Occipital lobe (tissue), 3 donors: ENCODE measurements at places on chromosomes 7 and 10. TPM values are rescaled to one million over a fixed set of nuclear protein-coding genes. Genes with fewer than 3 reads are reported as not detected.
A peak's percentile ranks its signal among the peaks of the same experiment; 100 is the strongest.

GRCh38 chr7:127632276-127632910, 14.5 kb upstream of the PAX4 start:
- no peak for DNase-seq

ELAPOR2 gene
- total RNA-seq = 41.8 TPM

DNA sequence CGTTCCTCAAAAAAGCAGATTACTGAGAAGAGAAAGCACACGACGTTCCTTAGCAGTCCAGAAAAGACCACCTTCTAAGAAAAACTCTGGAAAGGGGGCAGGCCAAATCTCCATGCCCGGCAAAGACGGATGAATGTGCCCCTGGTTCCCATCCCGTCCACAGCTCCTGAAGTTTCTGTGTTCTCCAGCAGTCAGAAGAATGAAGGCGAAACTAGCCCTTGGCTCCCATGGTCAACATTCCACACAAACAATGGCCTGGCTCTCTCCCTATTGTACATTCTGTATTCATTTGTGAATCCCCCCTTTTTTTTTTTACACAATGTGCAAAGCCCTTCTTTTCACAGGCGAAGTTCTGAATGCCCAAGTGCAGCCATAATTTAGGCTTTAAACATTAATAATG, 5.3 kb downstream of the CTBP2 start:
- DNase-seq = no peak

LIPN gene
- total RNA-seq = not detected

DNA sequence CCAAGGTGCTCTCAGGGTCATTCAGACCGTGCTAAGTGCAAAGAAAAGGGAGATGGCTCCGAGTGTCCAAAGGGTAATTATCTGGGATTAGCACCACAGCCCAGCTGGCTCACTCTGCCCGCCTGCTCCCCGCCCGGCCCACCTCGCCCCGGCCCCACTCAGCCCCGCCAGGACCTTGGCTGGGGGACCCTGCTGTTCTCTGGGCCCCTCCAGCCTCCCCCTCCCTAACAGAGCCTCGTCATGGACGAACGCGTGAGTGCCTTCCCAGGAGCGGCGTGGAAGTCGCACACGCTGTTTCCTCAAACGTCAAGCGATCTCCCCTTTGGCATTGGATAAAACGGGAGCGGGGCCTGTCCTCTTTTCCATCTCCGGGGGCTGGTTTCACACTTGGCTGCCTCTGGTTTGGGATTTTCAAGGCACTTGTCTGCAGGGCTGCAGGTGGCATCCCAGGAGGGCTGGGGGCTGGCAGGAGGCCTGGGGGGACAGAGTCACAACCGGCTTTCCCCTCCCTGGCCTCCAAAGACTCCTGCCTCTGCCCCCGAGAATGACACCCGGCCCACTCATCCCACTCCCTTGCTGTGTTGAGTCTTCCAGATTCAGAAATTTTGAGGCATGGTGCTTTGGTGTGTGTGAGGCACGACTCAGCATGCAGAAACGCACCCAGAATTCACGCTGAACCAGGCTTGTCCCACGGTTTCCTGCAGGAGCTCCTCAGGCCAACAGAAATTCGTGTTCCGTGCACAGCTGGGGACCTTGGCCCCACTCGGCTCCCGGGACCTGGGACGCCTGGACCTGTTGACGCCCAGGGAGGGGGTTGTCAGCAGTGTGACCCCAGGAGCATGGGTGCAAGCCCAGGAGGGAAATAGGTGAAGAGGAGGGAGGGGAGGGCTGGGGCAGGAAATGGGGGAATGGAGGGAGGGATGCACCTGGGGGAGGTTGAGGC, 110.0 kb downstream of the PDGFA start:
- no peak for DNase-seq

DNA sequence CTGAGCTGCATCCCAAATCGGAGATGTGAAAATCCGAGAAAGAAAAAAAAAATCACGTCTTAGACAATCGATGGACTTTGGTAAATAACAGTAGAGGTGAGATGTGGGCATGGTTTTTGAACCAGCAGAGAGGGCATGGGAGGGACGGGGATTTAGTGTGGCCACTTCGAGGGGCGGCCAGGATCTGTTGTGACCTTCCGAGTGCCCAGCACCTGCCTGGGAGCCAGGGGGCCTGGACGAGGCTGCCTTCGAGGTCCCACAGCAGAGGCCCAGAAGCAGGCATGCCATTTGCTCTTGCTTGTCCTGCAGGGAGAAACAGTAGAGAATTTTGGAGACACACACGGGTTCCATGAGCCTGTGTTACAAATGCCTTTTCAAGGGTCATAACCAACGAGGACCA, 469.7 kb upstream of the FOXK1 start:
- DNase-seq = no peak

DNA sequence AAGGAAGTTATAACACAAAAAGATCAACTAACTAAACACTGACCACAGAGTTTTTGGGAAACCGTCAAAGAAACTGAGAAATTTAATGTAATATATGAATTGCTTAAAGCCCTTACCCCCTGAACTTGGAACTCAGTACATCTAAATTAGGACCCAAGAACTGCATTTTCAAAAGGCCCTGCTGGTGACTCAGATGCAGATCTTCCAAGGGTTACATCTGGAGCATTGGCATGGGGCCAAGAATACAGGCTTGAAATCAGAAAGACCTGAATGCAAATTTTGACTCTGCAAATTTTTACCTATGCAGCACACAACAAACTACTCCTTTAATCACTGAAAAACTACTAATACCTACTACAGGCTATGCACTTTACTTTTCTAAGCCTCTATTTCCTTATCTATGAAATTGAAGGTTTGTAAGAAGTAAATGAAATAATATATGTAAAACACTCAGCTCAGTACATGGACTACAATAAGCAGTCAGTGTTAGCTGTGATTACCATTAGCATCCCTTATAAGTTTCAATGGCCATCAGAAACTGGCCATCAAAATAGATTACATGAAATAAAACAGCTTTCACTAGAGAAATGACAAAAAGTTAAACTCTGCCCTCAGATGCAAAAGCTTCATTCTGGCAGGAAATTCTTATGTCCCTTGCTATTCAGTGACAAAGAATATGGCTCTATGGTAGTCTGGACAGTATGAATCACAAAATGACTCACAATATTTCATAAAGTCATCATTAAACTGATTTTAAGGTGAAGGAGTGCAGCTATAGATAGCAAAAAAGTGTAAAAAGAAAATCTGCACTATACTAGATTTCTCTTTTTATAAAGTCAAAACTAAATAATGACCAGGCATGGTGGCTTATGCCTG, 43.6 kb downstream of the NSUN6 start:
- DNase-seq = peak; percentile 5

GRCh38 chr7:103446049-103446520, at the start of gene SLC26A5:
SLC26A5 (minus strand) TSS chr7:103446207; CDS start chr7:103421514, 24,693 bp downstream.
- no peak for DNase-seq

PPP1R9A gene
- 115 TPM for total RNA-seq

DNA sequence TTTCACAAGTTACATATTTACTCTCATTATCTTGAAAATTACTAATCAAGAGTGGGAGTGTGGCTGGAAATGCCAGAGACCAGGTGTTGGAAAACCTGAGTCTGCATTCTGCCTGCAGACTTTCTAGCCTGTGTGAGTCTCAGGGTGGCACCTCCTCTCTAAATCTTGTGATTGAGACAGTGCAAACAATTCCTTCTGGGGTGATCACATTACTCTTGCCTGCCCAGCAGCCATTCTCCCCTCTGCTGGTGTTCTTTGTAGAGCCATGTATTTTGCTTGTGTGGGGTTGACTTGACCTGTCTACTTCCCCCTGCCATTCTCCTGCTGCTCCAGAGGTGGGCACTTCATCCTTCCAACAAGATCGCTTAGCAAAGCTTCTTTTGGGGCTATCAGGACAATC, 101.1 kb downstream of the RAPGEF5 start:
- DNase-seq = no peak

GRCh38 chr10:23432639-23433038, 6.2 kb upstream of the OTUD1 start:
- no peak for DNase-seq

SPDYE8 gene
- not detected for total RNA-seq

- DNase-seq = peak; percentile 22
These were observed 45.5 kb upstream of the CYTH3 start for GRCh38 chr7:6317797-6318438.

GRCh38 chr10:21513405-21513788, 12.1 kb downstream of the SKIDA1 start:
- no peak for DNase-seq

PNLIPRP2 gene
- not detected for total RNA-seq
